ENCODE measurements at places on chromosomes 3 and 15. TPM values are rescaled to one million over a fixed set of nuclear protein-coding genes. Genes with fewer than 3 reads are reported as not detected.
A peak's percentile ranks its signal among the peaks of the same experiment; 100 is the strongest.

ALDH1A2 gene
- 1.7 TPM for total RNA-seq

NPAP1 gene
- total RNA-seq = 0.30 TPM

CYP8B1 gene
- total RNA-seq = not detected

GOLGA6B gene
- total RNA-seq = not detected

CHST13 gene
- not detected for total RNA-seq

PRICKLE2 gene
- total RNA-seq = 12.9 TPM

PYGO1 gene
- 32.2 TPM for total RNA-seq

DNA sequence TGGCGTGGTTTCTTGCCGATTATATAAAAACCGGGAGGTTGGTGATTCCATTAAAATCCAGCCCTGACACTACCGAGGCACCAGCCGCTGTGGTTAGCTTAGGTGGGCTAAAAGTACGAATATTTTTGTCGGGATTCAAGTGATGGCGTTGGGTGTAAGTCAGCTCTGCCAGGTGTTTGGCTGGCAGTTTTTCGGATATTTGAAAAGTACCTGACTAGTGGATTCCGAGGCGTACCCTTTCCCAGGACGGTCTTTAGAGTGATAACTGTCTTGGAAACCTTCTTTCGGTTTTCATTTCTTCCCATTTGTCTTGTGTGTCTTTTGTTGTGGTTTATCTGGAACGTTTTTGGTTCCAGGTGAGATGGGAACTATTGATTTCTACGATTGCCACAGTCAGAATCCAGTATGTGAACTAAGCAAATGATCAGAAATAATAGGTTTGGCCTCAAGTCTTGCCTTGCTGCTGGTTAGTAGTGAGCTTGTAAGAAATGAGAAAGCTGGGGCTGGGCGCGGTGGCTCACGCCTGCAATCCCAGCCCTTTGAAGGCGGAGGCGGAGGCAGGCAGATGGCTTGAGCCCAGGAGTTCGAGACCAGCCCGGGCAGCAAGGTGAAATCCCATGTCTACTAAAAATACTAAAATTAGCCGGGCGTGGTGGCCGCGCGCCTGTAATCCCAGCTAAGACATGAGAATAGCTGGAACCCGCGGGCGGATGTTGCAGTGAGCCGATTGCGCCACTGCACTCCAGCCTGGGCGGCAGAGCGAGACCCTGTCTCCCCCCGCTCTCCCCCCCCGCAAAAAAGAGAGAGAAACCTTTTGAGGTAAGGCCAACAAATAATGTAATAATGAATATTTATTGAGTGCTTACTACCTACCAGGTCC, 1.4 kb downstream of the FYTTD1 start:
- peak; percentile 5 for DNase-seq

GRCh38 chr15:72487070-72487797, 13.1 kb downstream of the ARIH1 start:
- DNase-seq = no peak

- DNase-seq = no peak
Observed at GRCh38 chr3:106371971-106372805, 503.4 kb upstream of the CBLB start.

GRCh38 chr15:31200735-31201151, 99.2 kb upstream of the TRPM1 start:
- DNase-seq = peak; percentile 55

GRCh38 chr3:99714146-99714545, 75.8 kb downstream of the COL8A1 start:
- DNase-seq = no peak

GRCh38 chr3:31086148-31086547, 191.7 kb upstream of the GADL1 start:
- no peak for DNase-seq

DNA sequence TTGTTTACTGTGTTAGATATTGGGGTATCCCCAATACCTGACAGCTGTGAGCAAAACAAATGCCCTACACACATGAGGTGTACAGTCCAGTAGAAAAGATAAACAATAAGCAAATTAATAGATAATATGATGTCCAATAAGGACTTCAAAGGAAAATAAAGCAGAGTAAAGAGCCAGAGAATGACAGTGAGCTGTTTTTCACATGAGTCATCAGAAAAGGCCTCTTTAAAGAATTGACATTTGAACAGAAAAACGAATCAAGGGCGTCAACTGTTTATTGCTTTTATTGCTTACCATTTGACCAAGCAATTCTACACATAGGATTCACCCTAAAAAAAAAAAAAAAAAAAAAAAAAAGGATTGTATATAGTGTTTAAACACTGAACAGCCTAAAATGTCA, 96.6 kb upstream of the FLNB start:
- DNase-seq = no peak

GRCh38 chr15:68042156-68042854, 11.8 kb upstream of the PIAS1 start:
- no peak for DNase-seq

GRCh38 chr3:37135561-37135960, 38.8 kb downstream of the LRRFIP2 start:
- no peak for DNase-seq

DNA sequence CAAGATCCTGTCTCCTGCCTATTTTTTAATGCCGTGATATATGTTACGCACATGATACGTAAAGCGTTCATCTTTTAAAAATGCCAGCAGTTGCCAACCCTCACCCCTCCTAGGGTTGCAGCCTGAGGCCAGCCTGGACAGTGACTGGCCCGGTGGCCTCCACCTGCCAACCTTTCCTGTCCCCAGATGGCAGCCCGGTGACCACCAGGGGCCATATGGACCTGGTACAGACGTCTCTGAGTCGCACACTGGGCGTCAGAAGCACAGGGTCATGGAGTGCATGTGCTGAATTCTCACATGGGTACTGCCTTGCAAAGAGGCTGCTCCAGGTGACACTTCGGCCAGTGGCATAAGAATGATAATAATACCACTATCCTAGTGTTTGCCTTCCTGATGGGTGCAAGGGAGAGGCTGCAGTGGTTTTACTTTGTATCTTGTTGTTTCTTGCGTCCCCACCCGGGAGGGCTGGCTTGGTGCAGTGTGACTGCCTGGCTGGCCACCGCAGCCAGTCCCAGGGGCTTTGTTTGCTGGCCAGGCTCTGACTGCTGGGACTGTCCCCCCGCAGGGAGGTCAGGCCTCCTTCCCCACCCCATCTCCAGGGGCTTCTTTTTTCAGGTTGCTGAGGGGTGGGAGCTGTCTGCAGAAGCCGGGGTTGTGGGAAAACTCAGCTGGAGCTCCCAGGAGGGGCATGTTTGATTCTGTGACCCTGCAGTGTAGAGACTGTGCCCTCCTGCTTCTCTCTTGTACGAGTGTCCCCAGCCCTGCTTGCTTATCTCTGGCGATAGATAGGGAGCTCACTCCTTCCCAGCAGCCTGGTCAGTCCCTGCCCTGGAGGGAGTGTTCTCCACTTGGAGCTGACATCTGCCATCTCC, 16.9 kb downstream of the FBLN2 start:
- DNase-seq = no peak

GRCh38 chr15:58520936-58521292, 89.1 kb downstream of the LIPC start:
- DNase-seq = no peak

DNA sequence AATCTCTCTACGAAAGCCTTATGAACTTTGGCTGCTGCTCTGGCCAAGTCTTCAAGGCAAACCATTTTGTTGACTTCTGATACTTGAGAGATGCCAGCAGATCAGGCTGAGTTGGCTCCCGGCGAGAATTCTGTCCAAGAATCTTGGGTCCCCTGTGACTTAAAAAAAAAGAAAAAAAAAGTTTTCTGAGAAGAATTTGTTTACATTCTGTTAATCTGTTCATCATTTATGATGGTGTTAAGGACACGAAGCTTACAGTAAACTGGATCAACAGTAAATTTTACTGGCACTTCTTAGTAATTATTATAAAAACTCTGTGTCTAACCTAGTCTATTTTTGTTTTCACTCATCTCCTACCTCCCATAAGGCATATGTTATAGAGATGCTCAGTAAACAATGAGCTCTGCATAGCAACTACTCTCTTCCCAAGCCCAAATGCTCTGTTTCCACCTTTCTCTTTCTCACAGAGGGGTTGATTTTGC, 320.9 kb upstream of the RASGRP1 start:
- DNase-seq = no peak

DNA sequence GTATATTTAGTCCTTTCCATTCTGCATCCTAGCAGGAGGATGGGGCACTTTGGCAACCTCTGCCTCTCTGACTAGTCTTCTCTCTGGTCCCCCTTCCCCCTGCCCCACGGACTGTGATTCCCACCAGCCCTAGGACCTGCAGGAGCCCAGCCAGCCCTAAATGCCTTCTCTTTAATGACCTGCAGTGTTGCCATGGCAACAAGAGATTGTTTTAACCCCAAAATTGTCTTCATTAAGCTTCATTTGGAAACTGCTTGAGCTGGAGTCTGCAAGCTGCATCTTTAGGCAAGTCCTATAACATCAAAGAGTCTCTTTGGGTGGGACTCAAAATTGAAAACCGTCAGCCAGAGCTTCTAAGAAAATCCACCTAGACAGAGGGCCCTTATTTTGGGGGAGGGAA, 59.7 kb upstream of the ANKRD34C start:
- DNase-seq = no peak

All from neural crest cell (in vitro differentiated cells).